ENCODE measurements at places on chromosomes 4 and X. TPM values are rescaled to one million over a fixed set of nuclear protein-coding genes. Genes with fewer than 3 reads are reported as not detected.

- H3K27me3 ChIP-seq: peaks cover 3% of the 10 kb centered on the region
- peaks cover 10% of the 10 kb centered on the region for H3K4me1 ChIP-seq
- no peaks in the 10 kb centered on the region for H3K36me3 ChIP-seq
- DNase-seq: peak; percentile 75
Observed at GRCh38 chr4:24470666-24471485, 113.5 kb downstream of the DHX15 start.

GRCh38 chr4:182971702-182972101, 54.5 kb upstream of the DCTD start:
- no peaks in the 10 kb centered on the region for H3K27me3 ChIP-seq
- no peak overlapping the region for H3K4me3 ChIP-seq
- DNase-seq: no peak
- H3K27ac ChIP-seq: no peak overlapping the region
- H3K36me3 ChIP-seq: no peaks in the 10 kb centered on the region

GRCh38 chr4:183478926-183479325, 25.9 kb upstream of the ING2 start:
- no peaks in the 10 kb centered on the region for H3K36me3 ChIP-seq
- no peak for DNase-seq
- no peak overlapping the region for H3K4me3 ChIP-seq

DNA sequence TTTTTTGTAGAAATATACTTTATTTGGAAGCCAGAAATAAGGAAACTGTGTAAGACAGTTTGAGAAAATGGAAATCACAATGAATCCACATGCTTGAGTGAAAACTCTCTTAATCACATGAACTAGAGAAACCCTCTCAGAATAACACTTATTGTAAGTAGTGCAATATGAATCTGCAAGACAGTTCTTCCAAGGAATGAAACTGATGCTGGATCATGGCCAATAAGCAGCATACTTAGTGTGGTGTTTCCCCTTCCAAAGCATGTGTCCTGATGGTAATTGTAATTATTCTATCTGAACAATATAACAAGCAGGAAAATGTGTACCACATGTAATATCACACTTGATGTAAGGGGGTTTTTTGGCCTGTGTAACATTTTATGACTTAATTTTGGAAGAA, 1870.5 kb upstream of the TENM3 start:
- H3K27me3 ChIP-seq: no peaks in the 10 kb centered on the region
- H3K4me1 ChIP-seq: no peaks in the 10 kb centered on the region
- DNase-seq: peak; percentile 73
- no peak overlapping the region for H3K4me3 ChIP-seq
- H3K36me3 ChIP-seq: no peaks in the 10 kb centered on the region
- no peak overlapping the region for H3K27ac ChIP-seq

- DNase-seq: no peak
- peaks cover 29% of the 10 kb centered on the region for H3K36me3 ChIP-seq
- no peaks in the 10 kb centered on the region for H3K27me3 ChIP-seq
- peaks cover 2% of the 10 kb centered on the region for H3K4me1 ChIP-seq
Observed at GRCh38 chr4:153620352-153620751, 63.7 kb upstream of the TLR2 start.

DNA sequence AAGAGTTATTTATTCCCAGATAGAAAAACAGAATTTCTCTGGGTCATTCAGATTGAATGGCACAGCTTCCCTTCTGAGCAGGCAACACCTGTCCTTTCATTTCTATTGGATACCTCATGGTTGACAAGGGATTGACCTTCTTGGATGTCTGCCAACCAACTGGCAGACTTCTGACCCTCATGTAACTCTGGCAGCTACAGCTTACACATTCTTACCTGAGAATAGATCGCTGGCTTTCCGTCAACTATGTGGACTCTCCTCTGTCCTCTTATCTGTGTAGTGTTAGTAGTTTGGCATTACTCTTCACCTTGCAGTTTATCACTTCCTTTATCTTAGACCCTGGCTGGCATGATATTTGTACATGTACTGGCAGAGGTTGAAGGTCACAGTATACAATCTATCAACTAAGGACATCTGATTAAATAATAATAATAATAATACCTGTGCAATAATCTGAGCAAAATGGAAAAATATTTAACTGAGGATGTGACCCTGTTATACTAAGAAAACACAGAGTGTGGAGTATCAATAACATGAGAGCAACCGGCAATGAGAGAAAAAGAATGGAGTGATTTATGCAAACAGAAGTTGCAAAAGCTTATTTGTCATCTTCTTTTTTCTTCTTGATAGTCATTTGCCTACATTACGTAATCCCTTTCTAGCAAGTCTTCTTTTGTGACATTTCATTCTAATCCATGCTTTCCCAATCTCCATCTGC, 1118.2 kb downstream of the ARAP2 start:
- no peak for DNase-seq
- no peak overlapping the region for H3K27ac ChIP-seq
- no peaks in the 10 kb centered on the region for H3K4me1 ChIP-seq
- H3K4me3 ChIP-seq: no peak overlapping the region
- no peaks in the 10 kb centered on the region for H3K36me3 ChIP-seq

GRCh38 chr4:156969101-156969500, 2.5 kb downstream of the PDGFC start:
- no peak overlapping the region for H3K4me3 ChIP-seq
- peaks cover 1% of the 10 kb centered on the region for H3K4me1 ChIP-seq
- no peaks in the 10 kb centered on the region for H3K27me3 ChIP-seq
- no peak for DNase-seq

- no peak overlapping the region for H3K27ac ChIP-seq
- no peak overlapping the region for H3K4me3 ChIP-seq
- peaks cover 5% of the 10 kb centered on the region for H3K4me1 ChIP-seq
- DNase-seq: no peak
Observed at GRCh38 chr4:72377491-72378194, 191.4 kb downstream of the ADAMTS3 start.

DNA sequence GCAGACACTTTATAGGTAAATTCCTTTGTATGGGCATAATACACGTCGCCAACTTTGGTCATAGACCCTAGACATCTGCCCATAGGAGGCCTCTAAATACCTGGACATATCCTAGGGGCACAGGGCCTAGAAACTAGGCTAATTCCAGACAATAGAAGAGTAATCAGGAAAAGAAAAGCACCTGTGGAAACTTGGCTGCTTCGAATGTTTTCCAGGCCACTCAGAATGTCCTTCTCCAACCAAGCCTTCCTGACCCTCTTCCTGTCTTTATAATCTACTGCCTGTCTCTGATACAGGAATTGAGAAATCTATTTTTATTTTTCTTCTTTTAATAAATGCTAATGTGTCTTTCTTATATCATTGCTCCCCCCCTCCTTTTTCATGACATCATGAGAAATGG, 493.1 kb downstream of the IL15 start:
- peaks cover 8% of the 10 kb centered on the region for H3K4me1 ChIP-seq
- H3K4me3 ChIP-seq: no peak overlapping the region
- no peak for DNase-seq
- H3K27me3 ChIP-seq: no peaks in the 10 kb centered on the region
- H3K27ac ChIP-seq: no peak overlapping the region
- no peaks in the 10 kb centered on the region for H3K36me3 ChIP-seq

GRCh38 chr4:176838601-176839433, 46.1 kb upstream of the VEGFC start:
- no peak for DNase-seq
- no peaks in the 10 kb centered on the region for H3K36me3 ChIP-seq
- H3K27ac ChIP-seq: no peak overlapping the region

- no peak overlapping the region for H3K4me3 ChIP-seq
- peak; percentile 50 for DNase-seq
- H3K27me3 ChIP-seq: peaks cover under 1% of the 10 kb centered on the region
- no peaks in the 10 kb centered on the region for H3K4me1 ChIP-seq
Observed at GRCh38 chr4:153781717-153782416, 7.0 kb downstream of the SFRP2 start.

- H3K36me3 ChIP-seq: peaks cover 4% of the 10 kb centered on the region
- no peak overlapping the region for H3K27ac ChIP-seq
- no peaks in the 10 kb centered on the region for H3K4me1 ChIP-seq
- DNase-seq: no peak
Observed at GRCh38 chrX:85988353-85988752, 59.0 kb downstream of the CHM start.

Gene HSD17B13
- total RNA-seq: 0.34 TPM

Gene TMPRSS11B
- total RNA-seq: not detected

Gene DCAF8L2
- not detected for total RNA-seq

Gene GAGE1
- 0.49 TPM for total RNA-seq

Gene CT45A5
- 1.00 TPM for total RNA-seq

Gene NEIL3
- total RNA-seq: 0.37 TPM

Data from lung (tissue), 17 donors.